ENCODE measurements at places on chromosomes 1 and 21.

- DNase-seq: no peak
Observed at GRCh38 chr1:219746141-219746540, 133.2 kb upstream of the ZC3H11B start.

GRCh38 chr1:18908911-18909771 is 6.8 kb upstream of the ALDH4A1 start:
- no peak for DNase-seq

- DNase-seq: no peak
Observed at GRCh38 chr1:88885933-88886332, 5.4 kb downstream of the GTF2B start.

GRCh38 chr1:167427848-167428247 is 90.5 kb downstream of the CD247 start:
- DNase-seq: no peak

GRCh38 chr1:39637361-39637760 is 2.1 kb downstream of the HEYL start:
- no peak for DNase-seq

- no peak for DNase-seq
Observed at GRCh38 chr1:231527586-231528171, 790 bp upstream of the TSNAX start.

- no peak for DNase-seq
Observed at GRCh38 chr1:31755850-31756492, 8.2 kb downstream of the ADGRB2 start.

Measured in activated CD4-positive, alpha-beta memory T cell treated with anti-CD3 and anti-CD28 coated beads, Interleukin-2, amount 10 ng/mL, durations not matched to agents 7 days and 5 days (primary cell).